ENCODE measurements at places on chromosomes 16 and 17. TPM values are rescaled to one million over a fixed set of nuclear protein-coding genes. Genes with fewer than 3 reads are reported as not detected.

DNA sequence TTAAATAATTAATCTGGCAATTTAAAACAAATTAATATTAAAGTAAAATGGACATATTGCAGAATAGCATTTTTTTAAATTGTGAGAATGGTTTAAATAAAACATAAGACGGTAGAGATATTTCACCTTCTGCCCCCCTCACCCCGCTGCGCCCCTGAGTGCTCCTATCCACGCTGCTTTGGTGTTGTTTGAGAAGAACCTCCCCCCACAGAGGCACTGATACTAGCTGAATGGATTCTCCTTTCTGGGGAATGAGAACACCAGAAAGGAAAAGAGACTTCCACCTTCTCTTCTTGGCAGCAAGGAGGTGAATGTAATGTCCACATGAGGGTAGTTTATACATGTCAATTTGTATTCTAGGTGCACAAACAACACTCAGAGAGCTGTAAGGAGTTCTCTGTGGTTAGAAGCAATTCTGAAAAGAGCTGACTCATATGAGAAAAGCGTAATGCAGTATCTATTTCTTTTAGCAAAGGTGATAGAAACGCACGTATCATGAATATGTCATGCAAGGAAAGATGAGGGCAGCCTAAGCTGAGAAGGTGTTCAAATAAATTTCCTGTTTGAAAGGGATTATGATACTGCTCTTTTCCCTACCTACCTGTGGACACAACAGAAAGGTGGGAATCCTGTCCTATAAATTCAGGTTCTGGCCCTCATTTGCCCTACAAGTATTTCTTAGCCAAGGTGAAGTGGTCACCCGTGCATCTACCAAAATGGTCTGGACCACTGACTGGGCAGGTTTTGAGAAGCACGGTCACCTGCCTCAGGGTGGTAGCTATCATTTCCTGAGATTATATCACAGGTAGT lies 126.9 kb downstream of the PARN start:
- DNase-seq: no peak
- no peak overlapping the region for H3K27ac ChIP-seq
- no peaks in the 10 kb centered on the region for H3K27me3 ChIP-seq
- H3K4me1 ChIP-seq: no peaks in the 10 kb centered on the region
- H3K36me3 ChIP-seq: no peaks in the 10 kb centered on the region
- H3K4me3 ChIP-seq: no peak overlapping the region

- no peaks in the 10 kb centered on the region for H3K36me3 ChIP-seq
- peaks cover 9% of the 10 kb centered on the region for H3K27me3 ChIP-seq
- H3K4me1 ChIP-seq: peaks cover 8% of the 10 kb centered on the region
- no peak for DNase-seq
These were observed 26.1 kb downstream of the METRNL start for GRCh38 chr17:83105512-83105911.

GRCh38 chr17:62715882-62716390 lies 88.5 kb downstream of the MRC2 start:
- H3K4me1 ChIP-seq: no peaks in the 10 kb centered on the region
- no peak overlapping the region for H3K27ac ChIP-seq
- H3K27me3 ChIP-seq: no peaks in the 10 kb centered on the region
- no peaks in the 10 kb centered on the region for H3K36me3 ChIP-seq
- DNase-seq: no peak
- H3K4me3 ChIP-seq: no peak overlapping the region

DNA sequence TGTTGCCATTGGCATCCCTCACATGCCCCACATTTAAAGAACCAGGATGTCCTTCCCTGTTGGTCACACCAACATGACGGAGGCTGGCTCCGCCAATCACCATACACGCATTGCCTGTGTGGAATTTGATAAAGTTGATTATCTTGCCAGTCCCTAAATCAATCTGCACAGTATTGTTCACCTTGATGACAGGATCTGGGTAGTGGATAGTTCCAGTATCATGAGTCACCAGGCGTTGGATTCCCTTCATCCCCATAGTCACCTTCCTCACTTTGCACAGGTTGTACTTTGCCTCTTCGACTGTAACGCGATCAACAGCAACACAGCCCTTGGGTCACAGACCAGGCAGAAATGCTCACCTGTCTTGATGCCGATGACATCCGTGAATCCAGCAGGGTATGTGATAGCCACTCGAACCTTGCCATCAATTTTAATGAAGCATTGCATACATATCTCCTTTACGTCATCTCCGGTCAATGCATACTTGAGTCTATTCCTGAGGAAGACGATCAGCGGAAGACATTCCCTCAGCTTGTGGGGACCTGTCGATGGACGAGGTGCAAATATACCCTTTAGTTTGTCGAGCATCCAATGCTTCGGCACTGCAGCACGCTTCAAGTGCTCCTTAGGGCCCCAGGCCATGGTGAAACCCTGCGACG lies 14.2 kb downstream of the CTRB2 start:
- H3K4me1 ChIP-seq: no peaks in the 10 kb centered on the region
- no peak overlapping the region for H3K4me3 ChIP-seq
- no peak overlapping the region for H3K27ac ChIP-seq
- H3K27me3 ChIP-seq: peaks cover under 1% of the 10 kb centered on the region

DNA sequence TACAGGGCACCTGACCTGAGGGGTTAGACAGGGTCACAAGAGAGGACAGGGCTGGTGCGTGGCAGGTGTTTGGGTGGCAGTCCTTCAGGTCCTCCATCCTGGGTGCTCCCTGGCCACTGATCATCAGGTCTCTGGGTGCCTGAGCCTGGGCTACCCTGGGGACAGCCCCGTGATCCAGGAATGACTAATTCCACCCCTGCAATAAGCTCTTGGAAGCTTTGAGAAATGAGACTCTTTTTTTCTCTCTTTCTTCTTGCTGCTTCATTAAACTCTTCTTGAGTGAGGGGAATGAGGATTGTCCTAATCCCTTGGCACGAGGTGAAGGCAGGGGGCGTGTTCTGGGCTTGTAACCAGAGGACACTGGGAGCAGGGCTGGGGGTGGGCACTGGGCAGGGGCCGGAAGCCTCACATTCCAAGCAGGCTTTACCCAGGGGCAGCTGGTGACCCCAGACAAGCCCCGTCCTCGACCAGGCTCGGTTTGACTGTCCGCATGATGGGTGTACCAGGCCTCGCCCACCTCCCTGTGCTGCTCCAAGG lies 21.4 kb upstream of the SPNS2 start:
- peaks cover 25% of the 10 kb centered on the region for H3K4me1 ChIP-seq
- no peaks in the 10 kb centered on the region for H3K36me3 ChIP-seq
- DNase-seq: no peak
- H3K27me3 ChIP-seq: no peaks in the 10 kb centered on the region

- DNase-seq: peak; percentile 89
- peak within 1 kb of the TSS; percentile 41 for H3K4me3 ChIP-seq
- no peak within 1 kb of the TSS for H3K27ac ChIP-seq
- peaks cover 26% of the 10 kb centered on the region for H3K4me1 ChIP-seq
- H3K27me3 ChIP-seq: peaks cover 82% of the 10 kb centered on the region
These were observed at the start of gene CBX2 for GRCh38 chr17:79777894-79778503. TSS of gene CBX2 (plus strand) at chr17:79778148. CDS start at chr17:79778236, 88 bp downstream.

Gene WNT9B
- total RNA-seq: not detected

DNA sequence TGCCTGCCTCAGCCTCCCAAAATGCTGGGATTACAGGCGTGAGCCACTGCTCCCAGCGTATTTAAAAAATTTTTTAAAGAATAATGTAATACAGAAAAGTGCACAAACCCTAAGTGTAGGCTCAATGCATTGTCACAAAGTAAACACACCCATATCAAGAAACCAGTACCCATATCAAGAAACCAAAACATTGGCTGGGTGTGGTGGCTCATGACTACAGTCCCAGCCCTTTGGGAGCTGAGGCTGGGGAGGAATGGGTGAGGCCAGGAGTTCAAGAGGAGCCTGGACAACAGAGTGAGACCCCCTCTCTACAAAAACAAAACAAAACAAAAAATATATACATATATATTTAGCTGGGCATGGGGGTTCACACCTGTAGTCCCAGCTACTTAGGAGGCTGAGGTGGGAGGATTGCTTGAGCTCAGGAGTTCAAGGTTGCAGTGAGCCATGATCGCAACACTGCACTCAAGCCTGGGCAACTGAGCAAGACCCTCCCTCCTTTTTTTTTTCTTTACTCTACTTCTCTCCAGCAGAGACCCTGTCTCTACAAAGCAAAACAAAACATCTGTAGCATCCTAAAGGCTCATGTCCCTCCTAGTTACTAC lies 9.3 kb upstream of the PRR14 start:
- no peaks in the 10 kb centered on the region for H3K4me1 ChIP-seq
- DNase-seq: no peak
- H3K27ac ChIP-seq: no peak overlapping the region

Gene MRM3
- total RNA-seq: 44.1 TPM

GRCh38 chr17:48555258-48556228 lies 10.6 kb upstream of the HOXB2 start:
- no peak overlapping the region for H3K27ac ChIP-seq
- H3K4me1 ChIP-seq: peaks cover 10% of the 10 kb centered on the region
- H3K4me3 ChIP-seq: peak overlapping the region; percentile 48
- H3K27me3 ChIP-seq: no peaks in the 10 kb centered on the region
- DNase-seq: no peak
- peaks cover 2% of the 10 kb centered on the region for H3K36me3 ChIP-seq

Gene TUBB3
- 0.78 TPM for total RNA-seq

Gene MFSD11
- 29.4 TPM for total RNA-seq

Gene GP1BA
- not detected for total RNA-seq

DNA sequence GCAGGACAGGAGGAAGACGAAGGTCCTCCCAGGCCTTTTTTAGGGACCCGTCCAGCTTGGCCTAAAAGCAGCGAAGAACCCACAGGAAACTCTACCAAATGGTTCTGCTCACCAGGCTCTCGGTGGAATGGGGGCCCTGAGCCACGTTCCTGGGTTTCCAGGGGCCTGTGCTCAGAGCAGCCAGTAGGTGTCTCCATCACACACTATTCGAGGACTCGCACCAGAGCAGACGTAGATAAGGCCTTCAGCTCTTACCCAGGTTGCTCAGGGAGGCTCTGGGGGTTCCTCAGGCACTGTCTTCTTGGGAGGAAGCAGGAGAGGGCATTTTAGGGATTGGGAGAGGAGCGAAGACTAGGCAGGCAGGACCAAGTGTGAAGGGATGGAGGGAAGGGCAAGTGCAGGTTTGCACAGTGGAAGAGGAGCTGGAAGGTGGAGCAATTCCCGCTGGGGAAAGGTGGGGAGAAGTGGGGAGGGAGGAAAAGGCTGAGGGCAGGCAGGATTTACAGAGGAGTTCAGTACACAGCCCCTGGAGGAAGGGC lies 157.1 kb downstream of the RGS9 start:
- no peaks in the 10 kb centered on the region for H3K27me3 ChIP-seq
- peak; percentile 51 for DNase-seq
- no peak overlapping the region for H3K27ac ChIP-seq
- H3K36me3 ChIP-seq: no peaks in the 10 kb centered on the region
- no peak overlapping the region for H3K4me3 ChIP-seq
- H3K4me1 ChIP-seq: peaks cover 7% of the 10 kb centered on the region

GRCh38 chr16:86292171-86292775 lies 218.1 kb upstream of the FOXF1 start:
- no peak for DNase-seq
- H3K36me3 ChIP-seq: no peaks in the 10 kb centered on the region
- H3K27me3 ChIP-seq: peaks cover 48% of the 10 kb centered on the region
- no peaks in the 10 kb centered on the region for H3K4me1 ChIP-seq
- H3K4me3 ChIP-seq: no peak overlapping the region

GRCh38 chr17:64111831-64112230 lies 18.1 kb downstream of the ERN1 start:
- peaks cover 16% of the 10 kb centered on the region for H3K36me3 ChIP-seq
- no peak for DNase-seq
- H3K27me3 ChIP-seq: no peaks in the 10 kb centered on the region

- H3K4me1 ChIP-seq: peaks cover 11% of the 10 kb centered on the region
- no peaks in the 10 kb centered on the region for H3K27me3 ChIP-seq
- H3K4me3 ChIP-seq: no peak overlapping the region
- no peak overlapping the region for H3K27ac ChIP-seq
These were observed 21.8 kb upstream of the PRM1 start for GRCh38 chr16:11302977-11303376.

- no peak for DNase-seq
- H3K36me3 ChIP-seq: peaks cover 39% of the 10 kb centered on the region
- H3K4me3 ChIP-seq: peak overlapping the region; percentile 72
These were observed 1.6 kb downstream of the EIF4A3 start for GRCh38 chr17:80145076-80146075.

Gene NOS2
- not detected for total RNA-seq

Gene GNG13
- total RNA-seq: not detected

DNA sequence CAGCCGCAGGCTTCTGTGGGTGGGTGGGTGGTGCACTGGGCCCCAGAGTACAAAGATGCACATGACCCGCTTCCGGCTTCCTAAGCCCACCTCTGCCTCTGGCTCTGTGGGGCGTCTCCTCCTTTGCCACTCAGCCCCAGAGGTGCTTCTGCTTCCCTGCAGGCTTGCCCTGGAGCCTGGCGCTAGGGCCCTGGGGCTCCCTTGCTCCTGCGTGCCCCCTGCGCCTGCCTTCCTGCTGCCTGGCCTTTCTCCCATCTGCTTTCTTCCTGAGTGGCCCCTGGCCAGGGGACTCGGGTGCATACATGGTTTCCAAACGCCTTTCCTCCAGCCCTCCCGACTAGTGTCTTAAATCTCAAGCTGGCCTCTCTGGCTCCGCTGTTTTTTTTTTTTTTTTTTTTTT lies 3.4 kb downstream of the WWOX start:
- H3K36me3 ChIP-seq: peaks cover 3% of the 10 kb centered on the region
- no peak overlapping the region for H3K27ac ChIP-seq
- no peak for DNase-seq
- no peak overlapping the region for H3K4me3 ChIP-seq
- peaks cover 29% of the 10 kb centered on the region for H3K4me1 ChIP-seq
- H3K27me3 ChIP-seq: no peaks in the 10 kb centered on the region

Gene CNGB1
- total RNA-seq: not detected

Gene CASKIN2
- total RNA-seq: 0.17 TPM

GRCh38 chr16:85350973-85351372 lies 238.7 kb upstream of the CIBAR2 start:
- no peak overlapping the region for H3K4me3 ChIP-seq
- DNase-seq: no peak
- no peaks in the 10 kb centered on the region for H3K27me3 ChIP-seq
- no peaks in the 10 kb centered on the region for H3K4me1 ChIP-seq
- no peak overlapping the region for H3K27ac ChIP-seq

Gene TELO2
- 29.7 TPM for total RNA-seq

- DNase-seq: no peak
- peaks cover 12% of the 10 kb centered on the region for H3K36me3 ChIP-seq
- H3K4me3 ChIP-seq: no peak overlapping the region
- no peak overlapping the region for H3K27ac ChIP-seq
- H3K27me3 ChIP-seq: no peaks in the 10 kb centered on the region
These were observed 9.8 kb downstream of the SMIM5 start for GRCh38 chr17:75642784-75643642.

- H3K27me3 ChIP-seq: peaks cover under 1% of the 10 kb centered on the region
- no peak for DNase-seq
- H3K4me3 ChIP-seq: peak overlapping the region; percentile 85
These were observed 418 bp downstream of the SOCS3 start for GRCh38 chr17:78359321-78359996.

GRCh38 chr17:2962729-2963128 lies 100.7 kb downstream of the OR1D5 start:
- H3K4me1 ChIP-seq: no peaks in the 10 kb centered on the region
- no peak for DNase-seq
- H3K4me3 ChIP-seq: no peak overlapping the region
- no peak overlapping the region for H3K27ac ChIP-seq
- H3K27me3 ChIP-seq: no peaks in the 10 kb centered on the region

GRCh38 chr16:81720973-81721906 lies 57.9 kb upstream of the PLCG2 start:
- H3K36me3 ChIP-seq: no peaks in the 10 kb centered on the region
- no peak overlapping the region for H3K4me3 ChIP-seq
- H3K27ac ChIP-seq: no peak overlapping the region
- peaks cover 33% of the 10 kb centered on the region for H3K4me1 ChIP-seq
- no peaks in the 10 kb centered on the region for H3K27me3 ChIP-seq

Gene KRT40
- total RNA-seq: not detected

Gene UTS2R
- not detected for total RNA-seq
